ENCODE measurements at places on chromosomes 11 and 22.

- no peak for DNase-seq
Observed at GRCh38 chr22:45157907-45158306, 5.8 kb upstream of the NUP50 start.

DNA sequence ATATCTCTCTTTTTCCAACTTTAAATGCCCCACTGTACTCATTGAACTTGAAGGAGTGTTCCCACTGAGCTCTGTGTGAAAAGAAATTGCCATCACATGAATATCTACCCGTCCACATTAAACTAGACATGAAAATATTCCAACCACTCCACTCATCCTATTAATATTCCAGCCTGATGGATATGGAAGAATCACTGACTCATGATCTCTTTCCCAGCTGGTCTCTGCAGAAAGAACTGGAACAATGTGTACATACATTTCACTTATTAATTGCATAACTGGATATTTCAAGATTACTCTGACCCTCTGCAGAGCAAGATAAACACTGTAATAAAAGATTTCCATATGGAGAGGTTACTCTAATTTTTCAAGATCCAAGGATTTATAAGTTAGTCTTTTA, 711.1 kb upstream of the LRRC4C start:
- no peak for DNase-seq

DNA sequence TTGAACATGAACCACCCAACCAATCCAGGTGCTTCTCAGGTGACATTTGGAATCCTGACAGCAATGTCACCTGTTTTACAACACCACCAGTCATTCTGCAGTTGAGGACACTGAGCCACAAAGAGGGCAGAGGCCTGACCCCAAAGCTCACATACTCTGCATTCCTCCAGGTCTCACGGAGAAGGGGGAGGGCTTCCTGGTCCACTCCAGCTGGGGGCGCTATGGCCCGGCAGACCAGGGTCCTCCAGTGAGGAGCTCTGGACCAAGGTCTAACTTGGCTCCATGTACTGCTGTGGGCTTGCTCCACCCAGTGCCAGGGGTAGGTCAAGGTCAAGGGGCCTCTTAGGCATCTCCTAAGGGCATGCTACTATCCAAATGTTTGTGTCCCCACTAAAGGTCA, 1.5 kb upstream of the PNPLA3 start:
- no peak for DNase-seq

DNA sequence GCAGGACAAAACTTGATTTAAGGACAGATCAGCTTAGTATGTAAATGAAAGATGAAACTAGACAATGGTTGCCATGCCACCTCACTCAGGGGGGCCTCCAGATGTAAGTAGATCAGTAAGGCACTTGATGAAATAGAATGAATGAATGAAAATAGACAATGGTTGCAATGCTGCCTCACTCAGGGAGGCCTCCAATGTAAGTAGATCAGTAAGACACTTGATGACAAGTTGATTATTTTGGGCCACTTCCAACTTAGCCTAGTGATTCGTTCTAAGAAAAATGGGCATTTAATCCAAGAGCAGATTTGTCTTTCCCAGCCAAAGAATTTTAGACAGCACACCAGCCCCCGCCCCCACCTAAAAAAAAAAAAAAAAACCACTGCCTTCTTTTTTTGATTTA, 19.2 kb upstream of the SLC5A12 start:
- no peak for DNase-seq

GRCh38 chr11:117188620-117189081, 10.1 kb downstream of the SIDT2 start:
- peak; percentile 14 for DNase-seq
